ENCODE measurements at places on chromosomes 6 and 20. TPM values are rescaled to one million over a fixed set of nuclear protein-coding genes. Genes with fewer than 3 reads are reported as not detected.
A peak's percentile ranks its signal among the peaks of the same experiment; 100 is the strongest.

The GJA10 gene
- not detected for total RNA-seq

The TFAP2D gene
- total RNA-seq: not detected

- DNase-seq: no peak
Measured at GRCh38 chr20:46801003-46801702, 91.7 kb downstream of the SLC2A10 start.

DNA sequence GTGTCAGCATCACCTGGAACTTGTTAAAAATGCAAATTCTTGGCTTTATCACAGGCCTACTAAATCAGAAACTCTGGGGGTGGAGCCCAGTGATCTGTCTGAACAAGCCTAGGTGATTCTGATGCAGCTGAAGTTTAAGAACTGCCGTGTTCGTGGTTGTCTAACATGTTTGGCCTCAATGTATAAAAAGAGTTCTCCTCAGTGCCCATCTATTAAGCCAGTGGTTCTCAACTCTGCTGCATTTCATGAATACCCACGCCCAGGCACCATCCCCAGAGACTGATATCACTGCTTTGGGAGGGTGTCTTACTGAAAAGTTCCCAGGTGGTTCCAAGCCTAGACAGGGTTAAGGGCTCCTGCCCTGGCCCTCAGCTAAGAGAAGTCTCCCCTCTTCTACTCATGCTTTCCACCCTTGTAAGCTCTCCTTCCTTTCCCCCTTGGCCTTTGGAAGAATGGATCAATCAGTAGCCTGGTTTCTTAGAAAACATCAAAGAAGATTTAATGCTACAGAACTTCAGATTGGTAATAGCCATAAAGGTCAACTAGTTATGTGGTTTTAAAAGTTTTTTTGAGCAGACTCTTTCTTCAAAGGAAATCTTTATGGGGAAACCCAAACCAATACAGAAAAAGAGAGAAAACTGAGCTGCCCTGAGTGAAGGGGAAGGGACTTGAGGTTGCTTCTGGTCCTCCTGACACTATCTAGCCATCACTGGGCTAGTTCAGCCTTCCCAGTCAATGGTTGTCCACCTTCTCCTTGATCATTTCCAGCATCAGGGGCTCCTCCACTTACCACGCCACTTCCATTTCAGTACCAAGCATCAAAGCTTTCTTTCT lies 38.9 kb upstream of the TNFAIP3 start:
- peak; percentile 79 for DNase-seq

GRCh38 chr6:99334526-99335127 lies 14.8 kb downstream of the FAXC start:
- DNase-seq: peak; percentile 73

- DNase-seq: no peak
Measured at GRCh38 chr20:63534427-63534830, 2.7 kb downstream of the PTK6 start.

Data from activated CD4-positive, alpha-beta T cell treated with anti-CD3 and anti-CD28 coated beads, Interleukin-2, amount 10 ng/mL, durations not matched to agents 24 days and 14 days (primary cell).